ENCODE measurements at places on chromosomes 11 and 22. TPM values are rescaled to one million over a fixed set of nuclear protein-coding genes. Genes with fewer than 3 reads are reported as not detected.

Gene TESMIN
- 5.1 TPM for total RNA-seq

Gene PLEKHB1
- total RNA-seq = 0.81 TPM

Gene NPTXR
- total RNA-seq = 2.3 TPM

Gene CCS
- 20.4 TPM for total RNA-seq

Gene UBQLNL
- 0.25 TPM for total RNA-seq

Gene PPME1
- 78.7 TPM for total RNA-seq

Gene KCNJ5
- total RNA-seq = not detected

Gene MRPL49
- 56.3 TPM for total RNA-seq

Gene ALX4
- not detected for total RNA-seq

Gene TMPRSS4
- total RNA-seq = not detected

Data from mesangial cell (primary cell).